Naive B cell (primary cell): ENCODE measurements at places on chromosomes 2 and 18. TPM values are rescaled to one million over a fixed set of nuclear protein-coding genes. Genes with fewer than 3 reads are reported as not detected.

Gene PASK
- polyA plus RNA-seq: 7.9 TPM

Gene SP3
- 62.1 TPM for polyA plus RNA-seq

Gene TUBA4A
- polyA plus RNA-seq: 162 TPM

Gene LHCGR
- polyA plus RNA-seq: not detected
